ENCODE measurements at places on chromosomes 7 and 10.

DNA sequence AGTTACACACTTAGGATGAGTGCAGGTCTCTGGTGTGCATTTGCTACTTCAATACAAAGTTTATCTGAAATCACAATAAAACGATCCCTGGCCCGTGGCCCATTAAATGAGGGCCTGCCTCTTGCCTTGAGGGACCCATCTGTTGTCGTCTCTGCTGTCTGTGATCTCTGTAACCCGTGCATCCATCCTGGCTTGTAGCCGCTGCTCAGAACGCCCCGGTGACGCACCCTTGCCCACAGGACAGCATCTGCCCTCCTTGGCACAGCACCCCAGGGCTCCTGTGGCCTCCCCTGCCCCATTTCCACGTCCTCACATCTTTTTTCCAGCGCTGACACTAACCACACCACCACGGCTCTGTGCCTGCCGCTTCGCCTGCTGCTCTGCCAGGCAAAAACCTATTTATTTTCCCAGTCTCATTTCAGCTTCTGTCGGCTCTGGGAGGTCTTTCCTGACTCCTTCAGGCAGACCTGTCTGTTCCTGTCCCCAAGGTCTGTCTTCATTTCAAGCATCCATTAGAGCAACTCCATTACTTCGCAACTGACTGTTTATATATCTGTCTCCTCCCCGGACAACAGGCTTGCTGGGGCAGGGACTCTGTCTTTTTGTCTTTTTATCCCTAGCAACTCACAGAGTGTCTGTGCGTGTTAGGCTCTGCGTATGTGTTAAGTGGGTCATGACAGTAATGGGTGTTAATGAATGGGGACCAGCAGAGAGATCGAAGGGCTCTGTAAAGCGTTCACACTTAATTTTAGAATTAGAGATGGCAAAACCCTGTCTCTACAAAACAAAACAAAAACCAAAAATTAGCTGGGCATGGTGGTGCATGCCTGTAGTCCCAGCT, 16.4 kb downstream of the CARD11 start:
- no peak for DNase-seq

DNA sequence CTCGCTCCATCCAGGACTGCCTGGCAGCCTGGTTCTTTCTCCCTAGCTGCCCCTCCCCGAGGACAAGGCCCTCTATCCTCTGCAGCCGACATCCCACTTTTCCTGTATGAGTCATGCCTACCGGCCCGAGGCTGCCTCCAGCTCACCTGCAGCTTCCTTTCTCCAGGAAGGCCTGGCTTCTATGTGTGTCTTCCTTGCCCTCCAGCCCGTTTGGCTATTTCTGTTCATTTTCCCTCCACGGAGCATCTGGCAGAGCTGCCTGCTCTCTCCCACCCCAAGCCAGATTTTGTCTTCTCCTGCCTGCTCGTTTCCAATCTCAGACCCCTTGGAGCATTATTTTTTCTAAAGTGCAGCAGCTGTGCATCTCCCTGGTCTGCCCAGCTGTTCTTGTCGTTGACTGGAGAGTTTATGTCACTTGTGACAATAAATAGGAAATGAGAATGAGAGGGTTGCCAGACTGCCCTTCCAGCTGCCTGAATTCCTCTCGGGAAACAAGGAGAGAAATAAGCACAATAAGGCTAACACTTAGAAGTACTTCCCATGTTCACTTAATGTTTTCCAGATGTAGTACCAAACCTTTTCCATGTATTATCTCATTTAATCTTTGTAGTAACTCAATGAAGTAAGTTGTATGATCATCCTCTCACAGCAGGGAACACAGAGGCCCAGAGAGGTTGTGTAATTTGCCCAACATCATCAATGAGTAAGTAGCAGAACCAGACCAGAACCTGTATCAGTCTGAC, 19.7 kb downstream of the UBTD1 start:
- DNase-seq, result no peak

- no peak for DNase-seq
These were observed 1.9 kb upstream of the GPER1 start for GRCh38 chr7:1085910-1086421.

DNA sequence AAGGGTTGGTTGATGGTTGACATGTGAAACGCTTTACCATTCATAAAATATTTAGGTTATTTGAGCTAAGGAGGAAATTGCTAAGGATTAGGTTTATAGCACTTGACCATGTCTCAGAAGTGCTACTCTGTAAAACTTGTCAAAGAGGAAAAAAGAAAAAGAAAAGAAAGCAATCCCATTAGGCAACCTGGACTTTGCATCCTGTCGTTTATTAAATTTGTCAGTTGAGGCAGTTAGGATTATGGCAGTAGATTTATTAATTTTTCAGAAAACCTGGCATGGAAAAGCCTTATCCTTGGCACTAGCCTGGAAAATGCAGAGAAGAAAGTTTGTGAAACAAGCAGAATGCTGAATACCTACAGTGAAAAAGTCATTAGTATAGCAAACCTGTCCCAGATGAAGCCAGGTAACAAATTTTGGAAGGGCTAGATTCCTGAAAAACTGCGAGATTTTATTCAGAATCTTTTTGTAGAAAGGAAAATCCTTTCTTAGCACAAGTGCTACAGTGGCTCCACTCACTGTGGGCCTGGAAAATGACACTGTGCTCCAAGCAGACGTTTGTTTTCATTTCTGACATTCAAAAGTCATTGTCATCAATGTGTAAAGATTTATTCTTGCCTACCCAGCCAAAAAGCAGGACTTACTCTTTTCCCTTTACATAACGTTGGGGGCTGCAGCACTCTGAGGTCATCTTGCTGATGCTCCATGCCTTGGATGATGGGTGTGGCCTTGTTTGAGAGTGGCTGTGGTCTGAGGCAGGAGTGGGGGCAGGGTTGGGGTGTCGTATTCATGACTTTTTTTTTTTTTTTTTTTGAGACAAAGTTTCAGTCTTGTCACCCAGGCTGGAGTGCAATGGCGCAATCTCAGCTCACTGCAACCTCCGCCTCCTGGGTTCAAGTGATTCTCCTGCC, 664.9 kb downstream of the SUGCT start:
- no peak for DNase-seq

- DNase-seq, result no peak
These were observed 351 bp downstream of the CAMK1D start for GRCh38 chr10:12349629-12350166.

DNA sequence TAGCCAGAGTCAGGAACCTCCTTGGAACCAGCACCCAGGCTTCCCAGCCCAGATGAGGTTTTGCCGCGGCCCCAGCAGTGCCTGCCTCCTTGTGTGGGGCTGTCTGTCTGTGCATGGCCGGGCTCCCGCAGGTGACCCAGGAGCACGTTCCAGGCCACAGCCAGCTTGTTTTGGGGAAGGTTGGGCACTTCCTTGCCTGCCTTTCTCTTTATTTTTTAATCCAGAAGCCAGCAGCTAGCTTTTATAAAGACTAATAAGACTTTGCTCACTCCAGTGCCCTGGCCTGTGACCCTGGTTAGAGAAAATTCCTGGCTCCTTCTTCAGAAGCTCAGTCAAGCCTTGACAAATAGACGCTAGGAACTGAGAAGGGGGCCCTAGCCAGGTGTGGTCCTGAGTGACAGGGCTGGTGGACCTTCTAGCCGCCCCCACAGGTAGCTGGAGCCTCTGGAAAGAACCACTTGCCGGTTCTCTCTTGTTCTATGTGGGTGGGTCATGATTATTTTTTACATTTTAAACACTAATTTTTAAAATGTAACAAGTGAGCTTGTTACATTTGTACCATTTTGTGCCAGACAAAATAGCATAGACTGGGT, 837 bp downstream of the SLC29A3 start:
- DNase-seq, result no peak

Measured in GDM1 (cell line).